Fibroblast of upper back skin (primary cell): ENCODE measurements at places on chromosomes 6 and 20.

DNA sequence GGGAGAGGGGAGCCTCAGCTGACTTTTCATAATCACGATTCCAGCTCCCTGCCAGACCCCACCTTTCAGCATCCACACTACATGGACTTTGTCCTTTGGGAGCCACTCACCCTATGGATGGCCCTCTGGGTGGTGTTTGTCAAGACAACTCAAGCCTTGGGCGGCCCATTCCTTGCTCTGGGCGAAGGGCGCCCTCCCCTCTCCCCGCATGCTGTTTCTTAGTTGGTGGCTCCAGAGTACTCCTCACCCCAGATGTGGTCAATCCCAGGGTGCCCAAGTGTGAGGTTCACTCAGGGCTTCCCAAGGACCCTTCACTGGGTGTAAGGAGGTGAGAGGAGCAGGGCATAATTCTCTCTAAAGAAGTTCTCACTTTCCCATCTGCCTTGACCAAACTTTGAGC is 710.0 kb downstream of the QKI start:
- no peak for DNase-seq

DNA sequence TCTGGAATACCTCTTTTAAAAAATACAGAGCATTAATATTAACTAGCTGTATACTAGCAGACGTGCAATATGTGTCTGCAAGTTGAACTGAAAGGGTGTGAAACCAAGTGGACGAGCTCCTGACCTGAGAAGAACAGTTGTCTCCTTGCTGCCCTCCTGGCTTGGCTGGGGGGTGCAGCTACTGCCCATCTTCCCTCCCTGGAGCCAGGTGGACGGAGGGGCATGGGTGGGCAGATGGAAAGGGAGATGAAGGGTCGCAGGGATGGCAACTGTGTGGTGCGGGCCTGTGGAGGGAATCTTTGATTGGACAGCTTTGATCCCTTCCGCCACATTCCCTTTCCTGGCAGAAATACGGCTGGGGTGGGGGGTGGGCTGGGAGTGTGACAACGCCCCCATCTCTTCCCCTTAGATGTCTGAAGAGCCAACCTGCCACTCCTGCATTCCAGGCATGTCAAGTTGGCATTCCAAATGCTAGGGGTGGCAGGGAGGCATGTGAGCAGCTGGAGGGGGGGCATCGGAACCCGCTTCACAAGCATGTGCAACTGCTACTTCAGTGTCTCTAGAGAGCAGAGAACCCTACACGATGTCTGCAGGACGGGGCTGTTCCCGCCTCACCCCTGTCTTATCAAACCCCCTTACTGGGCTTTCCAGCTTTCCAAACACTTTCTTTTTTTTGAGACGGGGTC is 37.3 kb downstream of the SRSF3 start:
- DNase-seq: no peak

GRCh38 chr6:7691675-7692452 is 34.0 kb upstream of the BMP6 start:
- peak; percentile 45 for DNase-seq

DNA sequence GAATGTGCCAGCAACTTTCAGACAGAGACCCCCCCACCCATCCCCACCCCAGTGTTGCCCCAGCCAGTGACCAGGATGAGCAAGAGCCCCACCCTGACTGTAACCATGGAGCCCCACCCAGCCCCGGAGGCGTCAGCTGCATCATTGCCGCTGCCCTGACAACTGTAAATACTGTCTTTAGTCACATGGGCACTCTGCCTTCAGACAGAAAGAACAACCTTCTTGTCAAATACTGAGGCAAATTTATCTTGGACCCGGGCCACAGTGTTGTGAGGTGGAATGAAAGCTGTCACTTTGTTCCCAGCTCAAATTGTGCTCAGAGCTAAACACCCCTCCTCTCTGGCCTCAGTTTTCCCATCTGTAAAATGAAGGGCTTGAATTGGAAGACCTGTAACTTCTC is 23.7 kb downstream of the MOCS3 start:
- no peak for DNase-seq

GRCh38 chr20:23092384-23092756 is 6.2 kb upstream of the CD93 start:
- DNase-seq: peak; percentile 3

GRCh38 chr6:84224251-84224650 is 3.2 kb downstream of the CEP162 start:
- peak; percentile 69 for DNase-seq

DNA sequence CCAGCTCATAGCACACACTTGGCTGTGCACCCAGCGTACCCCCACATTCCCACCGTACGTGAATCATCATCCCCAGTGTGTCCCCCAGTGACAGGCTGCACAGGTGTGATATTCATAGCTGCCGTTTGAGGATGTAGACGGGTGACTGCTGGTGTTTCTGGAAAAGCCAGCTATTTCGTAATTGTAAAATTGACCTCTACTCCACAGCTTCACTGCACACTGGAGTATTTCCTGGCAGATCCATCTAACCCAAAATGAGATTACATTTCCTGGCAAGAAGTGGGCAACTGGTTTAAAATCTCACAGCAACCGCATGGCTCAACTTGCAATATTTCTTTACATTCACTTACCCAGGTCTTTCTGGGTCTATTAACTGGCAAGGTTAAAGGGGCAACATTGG is 30.3 kb downstream of the CD83 start:
- no peak for DNase-seq
